CD8-positive, alpha-beta T cell (primary cell): ENCODE measurements at places on chromosomes 16 and 17.

DNA sequence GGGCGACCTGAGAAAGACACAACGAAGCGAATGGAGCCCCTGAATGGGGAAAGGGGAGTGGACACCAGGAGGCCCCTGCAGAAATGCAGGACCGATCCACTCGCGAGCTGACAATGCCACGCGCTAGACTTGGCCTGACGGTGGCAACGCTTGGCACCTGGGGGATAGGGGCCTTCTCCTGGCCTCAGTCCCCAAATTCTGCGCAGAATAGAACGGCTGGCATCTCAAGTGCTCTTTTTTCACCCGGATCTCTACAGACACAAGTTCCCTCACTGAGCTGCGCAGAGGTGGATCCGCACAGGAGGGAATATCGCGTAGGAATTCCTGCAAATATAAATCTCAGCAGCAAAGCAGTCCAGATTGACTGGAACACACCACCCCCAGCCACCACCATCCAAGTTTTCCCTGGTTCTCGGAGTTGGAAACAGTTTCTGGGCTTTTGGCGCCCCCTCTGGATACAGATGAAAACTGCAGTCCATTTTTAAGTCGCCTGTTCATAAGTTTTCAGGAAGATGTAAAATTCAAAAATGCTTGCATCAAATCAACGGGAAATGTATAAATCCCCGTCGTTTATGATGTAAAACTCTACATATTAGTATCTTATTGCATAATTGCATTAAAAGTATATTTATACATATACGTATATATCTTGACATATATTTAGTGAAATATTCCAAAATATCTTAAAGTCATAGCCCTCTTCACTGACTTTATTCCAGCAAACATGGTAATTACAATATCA, 2.3 kb upstream of the SOX9 start:
- no peak for DNase-seq

DNA sequence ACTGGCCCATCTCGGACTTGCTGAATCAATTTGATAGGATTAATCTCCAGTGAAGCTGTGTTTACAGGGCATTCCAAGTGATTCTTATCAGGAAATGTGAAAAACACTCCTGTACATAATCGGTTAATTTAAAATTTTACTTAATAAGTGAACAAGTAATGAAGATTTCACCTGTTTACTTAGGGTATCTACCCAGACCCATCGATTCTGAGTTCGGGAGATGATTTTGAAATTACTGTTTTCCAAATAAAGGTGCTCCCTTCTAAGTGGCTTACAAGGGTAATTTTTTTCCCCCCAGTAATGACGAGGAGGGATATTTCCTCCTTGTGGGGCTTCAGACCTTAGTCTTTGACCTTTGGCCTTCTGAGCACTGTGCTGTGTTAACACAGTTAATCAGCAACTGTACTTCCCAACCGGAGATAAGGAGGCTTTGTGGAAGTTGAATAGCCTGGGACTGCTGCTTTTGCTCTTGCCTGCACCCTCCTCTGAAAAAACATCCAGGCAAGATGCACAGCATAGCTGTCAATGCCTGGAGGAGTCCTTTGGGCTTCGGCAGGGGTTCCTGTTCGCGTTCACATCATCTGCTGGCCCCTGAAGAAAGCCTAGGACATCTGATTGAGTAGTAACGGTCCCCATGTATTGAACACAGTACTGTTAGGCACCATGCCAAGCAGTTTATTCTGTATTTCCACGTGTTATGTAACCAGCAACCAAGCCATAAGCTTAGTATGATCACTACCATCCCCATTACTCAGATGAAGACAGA, 1.8 kb downstream of the FAHD1 start:
- no peak for DNase-seq

DNA sequence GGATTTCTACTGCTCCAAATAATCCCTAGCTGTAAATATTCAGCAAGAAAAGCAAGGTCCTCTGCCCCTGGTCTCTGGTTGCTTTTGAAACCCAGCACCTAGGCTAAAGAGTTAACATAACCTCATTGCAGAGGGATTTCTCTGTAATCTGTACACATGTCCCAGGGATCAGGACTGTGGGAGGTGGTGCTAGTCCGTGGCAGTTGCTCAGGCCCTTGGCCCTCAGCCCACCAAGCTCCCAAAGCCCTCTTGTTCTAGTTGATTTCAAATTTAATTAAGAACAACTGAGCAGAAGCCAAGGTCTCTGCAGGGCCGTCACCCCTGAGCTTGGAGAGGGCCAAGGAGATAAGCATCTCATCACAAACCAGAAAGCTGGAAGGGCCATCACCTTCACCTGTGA, 181.1 kb downstream of the SOX9 start:
- no peak for DNase-seq

- DNase-seq = no peak
These were observed 33.1 kb downstream of the PLD6 start for GRCh38 chr17:17172990-17173389.

GRCh38 chr16:21628121-21628726, 24.2 kb downstream of the IGSF6 start:
- no peak for DNase-seq

GRCh38 chr17:82458885-82459424, 414 bp downstream of the NARF start:
- no peak for DNase-seq

- DNase-seq = peak; percentile 92
These were observed 2.6 kb upstream of the FMNL1 start for GRCh38 chr17:45218895-45219661.

- no peak for DNase-seq
These were observed 85.4 kb upstream of the CBX4 start for GRCh38 chr17:79924639-79924976.

DNA sequence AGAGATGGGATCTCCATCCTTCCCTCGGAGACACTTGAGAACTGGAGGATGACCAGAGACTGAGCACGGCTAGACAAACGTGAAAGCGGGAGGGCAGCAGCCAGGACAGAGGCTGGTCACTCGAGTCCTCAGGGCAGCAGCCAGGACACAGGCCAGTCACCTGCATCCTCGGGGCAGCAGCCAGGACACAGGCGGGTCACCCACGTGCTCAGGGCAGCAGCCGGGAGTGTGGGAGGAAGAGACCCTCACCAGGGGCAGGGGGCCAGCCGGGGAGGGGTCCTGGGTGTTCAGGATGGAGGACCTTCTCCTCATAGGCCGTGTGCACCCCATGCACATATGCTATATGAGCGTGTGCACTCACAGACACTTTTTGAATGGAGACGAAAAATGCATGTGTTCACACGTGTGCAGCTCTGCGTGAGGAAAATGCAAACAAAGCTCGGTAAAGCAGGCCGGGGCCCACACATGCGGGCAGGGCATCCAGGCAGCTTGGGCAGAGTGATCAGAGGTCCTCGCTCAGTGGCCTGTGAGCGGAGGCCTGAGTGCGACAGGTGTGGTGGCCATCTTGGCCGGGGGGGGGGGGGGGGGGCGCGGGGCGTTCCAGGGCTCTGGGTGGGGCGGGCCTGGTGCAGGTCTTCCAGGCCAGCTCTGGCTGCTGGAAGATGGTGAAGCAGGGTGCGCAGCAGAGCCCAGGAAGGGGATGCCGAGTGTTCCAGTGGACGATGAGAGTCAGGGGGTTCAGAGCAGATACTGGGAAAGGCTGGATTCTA, 26.7 kb downstream of the ZNF469 start:
- no peak for DNase-seq

- DNase-seq = no peak
These were observed 5.4 kb downstream of the APOBR start for GRCh38 chr16:28499854-28500253.

DNA sequence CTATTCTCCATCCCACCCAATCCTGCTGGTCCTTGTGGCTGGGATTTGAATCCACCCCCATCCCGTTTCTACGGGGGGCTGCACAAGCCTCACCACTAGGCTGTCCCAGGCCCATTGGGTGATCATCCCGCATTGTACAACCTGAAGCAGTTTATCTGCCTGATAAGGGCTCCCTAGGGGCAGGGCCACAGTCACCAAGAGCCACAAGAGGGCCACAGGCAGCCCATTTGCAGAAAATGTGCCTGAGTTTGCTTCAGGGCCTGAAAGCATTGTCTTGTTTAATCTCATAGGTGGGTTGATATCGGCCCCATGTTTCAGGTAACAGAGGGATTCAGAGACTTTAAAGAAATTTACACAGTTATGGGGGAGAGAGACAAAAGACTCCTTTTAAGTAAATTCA, 245.0 kb downstream of the CPPED1 start:
- no peak for DNase-seq
